ENCODE measurements at places on chromosomes 6 and 20. TPM values are rescaled to one million over a fixed set of nuclear protein-coding genes. Genes with fewer than 3 reads are reported as not detected.

DNA sequence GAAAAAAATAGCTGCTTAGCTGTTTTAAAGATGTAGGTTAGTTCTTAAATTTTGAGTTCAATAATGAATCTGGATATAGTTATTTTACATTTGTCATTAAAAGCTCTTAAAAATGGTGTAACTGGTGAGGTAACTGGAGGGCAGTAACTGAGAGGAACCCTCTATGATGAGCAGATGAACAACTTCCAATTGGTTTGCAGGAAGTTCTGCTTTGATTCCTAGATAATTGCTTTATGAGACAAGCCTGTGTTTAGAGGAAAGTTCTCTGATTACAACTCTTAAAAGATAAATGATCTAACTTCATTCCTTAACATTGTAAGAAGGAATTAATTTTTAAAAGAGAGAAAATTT is 8.5 kb downstream of the MYLIP start:
- peaks cover 57% of the 10 kb centered on the region for H3K4me1 ChIP-seq
- no peak for DNase-seq

The PGC gene
- total RNA-seq = not detected

DNA sequence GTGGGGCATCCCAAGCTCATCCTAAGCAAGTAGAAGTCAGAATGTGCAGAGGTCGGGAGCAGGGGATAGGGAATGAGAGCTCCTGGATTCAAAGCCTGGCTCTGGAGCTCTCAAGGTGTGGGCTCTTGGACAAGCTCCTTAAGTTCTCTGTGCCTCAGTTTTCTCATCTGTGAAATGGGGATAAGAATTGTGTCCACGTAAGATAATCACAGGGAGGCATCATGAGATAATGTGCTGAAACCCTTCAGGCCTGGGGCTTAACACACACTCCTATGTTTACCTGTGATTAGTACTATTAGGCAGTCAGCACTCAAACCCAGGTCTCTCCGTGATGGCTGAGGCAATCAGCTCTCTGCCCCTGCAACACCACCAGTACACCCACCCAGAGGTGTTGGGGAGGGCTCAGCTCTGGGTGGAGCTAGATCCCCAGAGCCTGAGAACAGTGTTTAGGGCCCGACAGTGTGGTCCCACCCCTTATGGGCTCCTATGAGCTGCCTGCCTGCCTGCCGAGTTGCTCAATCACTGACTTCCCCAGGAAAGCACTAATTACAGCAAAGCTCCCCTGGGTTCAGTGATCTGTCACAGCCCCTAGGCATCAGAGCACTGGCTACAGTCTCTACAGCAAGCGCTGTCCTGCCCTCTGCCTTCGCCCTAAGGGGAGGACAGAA is 6.3 kb upstream of the SIRPA start:
- no peak overlapping the region for H3K27ac ChIP-seq
- H3K4me3 ChIP-seq = no peak overlapping the region
- no peaks in the 10 kb centered on the region for H3K27me3 ChIP-seq
- no peak for DNase-seq
- H3K4me1 ChIP-seq = peaks cover 8% of the 10 kb centered on the region

The ARMH2 gene
- not detected for total RNA-seq

GRCh38 chr6:34745277-34746103 is 11.8 kb upstream of the SNRPC start:
- H3K4me3 ChIP-seq = peak overlapping the region; percentile 32
- H3K27ac ChIP-seq = peak overlapping the region; percentile 80
- H3K4me1 ChIP-seq = peaks cover 35% of the 10 kb centered on the region
- H3K36me3 ChIP-seq = no peaks in the 10 kb centered on the region
- no peaks in the 10 kb centered on the region for H3K27me3 ChIP-seq
- peak; percentile 72 for DNase-seq

The MTCH1 gene
- 236 TPM for total RNA-seq

GRCh38 chr6:108170332-108171290 is 4.8 kb downstream of the NR2E1 start:
- no peaks in the 10 kb centered on the region for H3K4me1 ChIP-seq
- H3K27ac ChIP-seq = no peak overlapping the region
- H3K27me3 ChIP-seq = no peaks in the 10 kb centered on the region
- DNase-seq = no peak
- no peak overlapping the region for H3K4me3 ChIP-seq

- DNase-seq = peak; percentile 64
- H3K36me3 ChIP-seq = no peaks in the 10 kb centered on the region
- H3K27me3 ChIP-seq = no peaks in the 10 kb centered on the region
Observed at GRCh38 chr6:44043479-44044153, 83.6 kb downstream of the MRPL14 start.

The KHDC1L gene
- not detected for total RNA-seq

DNA sequence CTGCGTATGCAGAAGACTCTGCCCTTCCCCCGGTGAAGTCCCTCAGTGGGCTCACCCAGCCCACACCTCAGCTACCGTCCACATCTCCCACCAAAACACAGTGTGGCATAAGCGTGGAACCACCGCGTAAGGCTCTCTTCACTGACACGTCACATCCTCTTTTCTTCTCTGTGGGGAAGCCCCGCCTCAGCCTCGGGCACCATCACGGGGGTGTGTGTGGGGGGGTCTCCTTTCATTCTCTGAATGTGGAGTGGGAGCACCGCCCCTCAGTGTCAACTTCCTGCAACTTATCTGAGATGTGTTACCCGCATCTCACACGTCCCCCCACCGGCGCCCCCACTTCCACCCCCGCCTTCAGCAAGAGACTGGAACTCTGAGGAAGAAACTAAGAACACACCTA is 388.4 kb upstream of the JARID2 start:
- no peaks in the 10 kb centered on the region for H3K36me3 ChIP-seq
- no peak for DNase-seq
- no peaks in the 10 kb centered on the region for H3K4me1 ChIP-seq
- H3K4me3 ChIP-seq = no peak overlapping the region
- H3K27me3 ChIP-seq = no peaks in the 10 kb centered on the region

The KIAA1755 gene
- 0.30 TPM for total RNA-seq

- no peaks in the 10 kb centered on the region for H3K36me3 ChIP-seq
- H3K4me1 ChIP-seq = peaks cover 6% of the 10 kb centered on the region
- DNase-seq = peak; percentile 35
- no peak overlapping the region for H3K4me3 ChIP-seq
- no peaks in the 10 kb centered on the region for H3K27me3 ChIP-seq
Observed at GRCh38 chr6:73264446-73264845, 1.4 kb upstream of the KHDC1 start.

GRCh38 chr6:122511193-122511924 is 39.8 kb upstream of the SERINC1 start:
- H3K27ac ChIP-seq = no peak overlapping the region
- H3K36me3 ChIP-seq = no peaks in the 10 kb centered on the region
- no peaks in the 10 kb centered on the region for H3K4me1 ChIP-seq
- no peaks in the 10 kb centered on the region for H3K27me3 ChIP-seq
- no peak overlapping the region for H3K4me3 ChIP-seq
- no peak for DNase-seq

- H3K36me3 ChIP-seq = no peaks in the 10 kb centered on the region
- no peak for DNase-seq
- H3K4me3 ChIP-seq = no peak overlapping the region
- H3K27me3 ChIP-seq = peaks cover 39% of the 10 kb centered on the region
- no peak overlapping the region for H3K27ac ChIP-seq
Observed at GRCh38 chr6:52227495-52227894, 16.8 kb downstream of the IL17F start.

The TNXB gene
- 15.1 TPM for total RNA-seq

DNA sequence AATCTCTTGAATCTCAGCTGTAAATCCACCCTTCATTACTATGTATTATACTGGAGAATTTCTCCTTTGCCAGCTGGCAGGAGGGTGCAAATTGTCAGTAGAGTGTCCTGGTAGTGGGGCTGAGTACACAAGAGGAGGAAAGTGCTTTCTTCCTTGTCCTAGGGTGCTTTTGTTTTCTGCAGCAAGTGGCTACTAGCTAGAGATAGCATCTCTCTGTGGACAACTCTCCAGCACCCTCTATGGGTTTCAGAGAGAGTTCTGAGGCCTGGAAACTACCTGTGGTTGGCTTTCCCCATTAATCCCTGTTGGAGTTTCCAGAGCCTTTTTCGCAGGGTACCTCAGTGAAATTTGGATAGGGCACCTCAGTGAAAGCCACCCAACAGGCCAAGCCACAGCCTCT is 422.5 kb upstream of the RGS17 start:
- H3K36me3 ChIP-seq = no peaks in the 10 kb centered on the region
- DNase-seq = no peak
- H3K4me3 ChIP-seq = no peak overlapping the region
- H3K27ac ChIP-seq = no peak overlapping the region
- no peaks in the 10 kb centered on the region for H3K27me3 ChIP-seq

DNA sequence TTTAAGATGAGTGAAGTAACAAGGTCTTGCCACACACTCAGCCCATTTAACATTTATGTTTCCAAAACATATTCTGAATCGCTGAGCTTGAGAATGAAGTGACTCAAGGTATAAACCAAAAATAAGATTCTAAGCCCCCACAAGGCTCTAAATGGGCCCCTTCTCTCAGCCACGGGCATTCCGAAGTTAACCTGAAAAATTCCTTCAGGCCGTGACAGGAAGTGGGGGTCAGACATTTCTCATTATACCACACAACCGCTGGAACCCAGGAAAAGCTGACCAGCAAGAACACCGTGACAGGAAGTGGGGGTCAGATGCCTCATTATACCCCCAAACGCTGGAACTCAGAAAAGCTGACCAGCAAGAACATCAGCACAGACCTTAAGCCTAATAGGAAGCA is 247.9 kb downstream of the ERMARD start:
- no peak for DNase-seq
- H3K27me3 ChIP-seq = peaks cover 23% of the 10 kb centered on the region
- no peaks in the 10 kb centered on the region for H3K4me1 ChIP-seq
- no peak overlapping the region for H3K4me3 ChIP-seq

DNA sequence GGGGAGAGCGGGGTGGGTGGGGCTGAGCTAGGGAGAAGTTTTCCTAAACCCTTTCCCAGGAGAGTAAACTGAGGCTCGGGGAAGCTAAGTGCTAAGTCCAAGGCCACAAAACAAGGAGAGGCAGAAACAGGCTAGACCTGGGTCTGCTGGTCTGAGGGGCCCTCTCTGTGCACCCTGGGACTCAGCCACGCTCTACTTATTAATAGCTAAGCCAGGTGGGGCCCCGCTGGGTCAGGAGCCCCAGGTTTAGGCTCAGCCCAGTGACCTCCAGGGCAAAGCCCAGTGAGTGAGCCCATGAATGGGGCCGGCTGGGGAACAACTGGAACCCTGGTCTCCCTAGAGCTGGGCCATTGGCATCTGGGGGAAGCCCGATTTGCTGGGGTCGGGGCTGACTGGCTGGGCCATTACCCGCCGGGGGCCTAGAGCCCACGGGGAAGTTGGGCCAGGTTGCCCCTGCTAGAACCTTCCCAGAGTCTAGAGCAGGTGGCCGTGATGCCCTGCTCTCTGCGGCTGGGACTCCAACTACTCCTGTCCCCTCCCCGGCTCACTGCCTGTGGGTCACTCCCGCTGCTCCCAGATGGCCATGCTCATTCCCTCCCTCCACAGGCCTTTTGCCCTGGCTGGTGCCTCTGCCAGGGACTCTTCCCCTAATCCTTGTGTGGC is 24.1 kb upstream of the NOL4L start:
- H3K4me1 ChIP-seq = no peaks in the 10 kb centered on the region
- DNase-seq = no peak
- H3K36me3 ChIP-seq = no peaks in the 10 kb centered on the region
- no peak overlapping the region for H3K4me3 ChIP-seq
- no peak overlapping the region for H3K27ac ChIP-seq

DNA sequence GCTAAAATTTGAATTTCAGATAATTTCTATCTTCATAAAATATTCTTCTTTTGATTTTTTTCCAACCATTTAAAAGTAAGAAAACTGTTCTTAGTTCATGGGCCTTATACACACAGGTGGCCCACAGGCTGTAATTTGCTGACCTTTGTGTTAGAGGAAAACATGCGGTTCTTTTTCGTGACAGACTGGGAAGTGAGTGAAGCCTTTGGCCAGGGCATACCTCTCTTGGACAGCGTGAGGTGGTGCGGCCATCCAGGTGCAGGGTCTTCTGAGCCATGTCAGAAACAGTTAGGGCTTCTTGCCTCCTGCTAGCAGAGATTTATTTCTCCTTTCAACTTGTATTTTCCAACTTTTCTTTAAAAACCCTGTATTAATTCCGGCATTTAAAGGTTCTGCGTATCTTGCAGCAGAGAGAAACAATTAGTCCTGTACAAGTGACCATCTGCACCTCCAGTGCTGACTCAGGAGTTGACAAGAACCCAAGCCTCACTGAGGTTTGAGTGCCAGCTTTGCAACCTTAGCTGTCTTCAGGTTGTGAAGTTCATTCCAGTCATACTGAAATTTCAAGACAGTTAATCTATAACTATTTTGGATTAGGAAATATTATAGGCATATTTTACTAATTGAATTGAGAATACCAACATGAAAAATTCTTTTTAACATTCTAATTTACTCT is 177.8 kb downstream of the LY86 start:
- H3K4me1 ChIP-seq = peaks cover under 1% of the 10 kb centered on the region
- no peak overlapping the region for H3K4me3 ChIP-seq
- no peak overlapping the region for H3K27ac ChIP-seq
- H3K36me3 ChIP-seq = no peaks in the 10 kb centered on the region

The CALHM4 gene
- not detected for total RNA-seq

The ZNF165 gene
- total RNA-seq = 10.5 TPM

DNA sequence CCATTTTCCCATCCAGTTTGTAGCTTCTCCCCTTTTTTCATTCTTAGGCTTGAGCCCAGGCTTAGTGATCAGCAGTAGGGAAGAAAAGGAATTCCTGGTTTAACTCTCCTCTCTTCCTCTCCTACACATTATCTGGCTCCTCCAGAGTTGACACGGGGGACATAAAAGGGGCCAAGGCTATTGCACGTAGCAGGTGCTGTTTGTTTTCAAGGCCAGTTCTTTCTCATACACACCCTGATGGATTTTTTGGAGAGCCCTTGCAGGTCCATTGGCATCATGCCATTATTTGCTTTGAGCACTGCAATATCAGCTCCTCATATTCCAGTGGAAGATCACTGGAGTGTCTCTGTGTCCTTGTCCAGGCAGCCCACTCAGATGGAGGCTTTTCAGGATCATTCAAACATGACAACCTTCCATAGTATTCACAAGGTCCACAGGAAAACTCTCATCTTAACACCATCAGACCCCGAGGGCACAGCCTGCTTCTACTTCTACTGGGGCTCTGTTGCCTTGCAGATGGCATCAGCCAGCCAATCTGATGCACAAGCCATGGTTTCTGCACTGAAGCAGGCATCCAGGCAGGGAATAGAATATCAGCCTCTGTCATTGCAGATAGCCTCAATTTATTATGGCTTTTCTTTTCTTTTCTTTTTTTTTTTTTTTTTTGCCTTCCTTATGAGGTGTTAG is 18.8 kb downstream of the PLCB4 start:
- H3K27ac ChIP-seq = peak overlapping the region; percentile 49
- peaks cover 21% of the 10 kb centered on the region for H3K4me1 ChIP-seq
- H3K4me3 ChIP-seq = no peak overlapping the region
- H3K36me3 ChIP-seq = no peaks in the 10 kb centered on the region

DNA sequence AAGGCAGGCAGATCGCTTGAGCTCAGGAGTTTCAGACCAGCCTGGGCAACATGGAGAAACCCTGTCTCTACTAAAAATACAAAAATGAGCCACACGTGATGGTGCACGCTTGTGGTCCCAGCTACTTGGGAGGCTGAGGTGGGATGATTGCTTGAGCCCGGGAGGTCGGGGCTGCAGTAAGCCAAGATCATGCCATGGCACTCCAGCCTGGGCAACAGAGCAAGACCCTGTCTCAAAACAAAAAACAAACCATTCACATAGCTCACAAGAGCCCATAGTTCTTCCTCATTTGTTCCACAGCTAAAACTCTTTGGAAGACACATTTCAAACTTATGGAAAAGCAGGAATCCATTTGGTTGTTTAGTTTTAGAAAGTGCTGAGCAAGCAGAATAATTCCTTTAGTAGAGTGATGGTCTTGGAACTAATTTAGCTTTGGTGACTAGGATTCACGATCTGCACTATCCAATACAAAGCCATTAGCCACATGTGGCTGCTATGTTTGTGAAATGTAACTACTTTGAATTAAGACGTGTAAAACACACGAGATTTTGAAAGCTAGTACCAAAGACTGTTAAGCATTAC is 4.1 kb downstream of the ZNFX1 start:
- H3K4me1 ChIP-seq = peaks cover 36% of the 10 kb centered on the region
- DNase-seq = no peak
- H3K4me3 ChIP-seq = no peak overlapping the region
- no peak overlapping the region for H3K27ac ChIP-seq
